Activated CD4-positive, alpha-beta T cell treated with anti-CD3 and anti-CD28 coated beads, Interleukin-2, amount 50 U/mL, for 16 hours (primary cell): ENCODE measurements at places on chromosomes 1 and 21.

GRCh38 chr1:35436078-35436477, 121.1 kb downstream of the KIAA0319L start:
- DNase-seq = no peak

DNA sequence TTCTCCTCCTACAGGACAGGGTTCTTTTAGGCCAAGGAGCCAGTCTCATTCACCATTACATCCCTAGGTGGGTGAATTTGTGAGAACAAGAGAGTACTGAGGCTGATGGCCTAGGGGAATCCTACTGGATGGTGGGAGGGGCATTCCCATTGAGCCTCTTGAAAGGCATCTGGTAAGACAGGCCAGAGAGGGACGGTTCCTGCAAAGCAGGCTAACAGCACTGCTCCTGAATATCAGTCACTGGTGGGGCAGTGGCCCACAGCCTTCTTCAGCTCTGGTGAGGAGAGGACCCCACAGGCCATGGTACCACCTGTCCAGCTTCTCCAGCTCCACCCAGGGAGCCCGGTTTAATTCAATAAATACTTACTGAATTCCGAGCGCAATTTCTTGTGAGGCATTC, 125.9 kb upstream of the EDN2 start:
- no peak for DNase-seq

- DNase-seq = no peak
Observed at GRCh38 chr1:63843884-63844283, 70.1 kb downstream of the ROR1 start.

- no peak for DNase-seq
Observed at GRCh38 chr1:168260393-168260792, 20.3 kb upstream of the TBX19 start.

- DNase-seq = no peak
Observed at GRCh38 chr1:166184897-166185296, 18.1 kb upstream of the FAM78B start.

DNA sequence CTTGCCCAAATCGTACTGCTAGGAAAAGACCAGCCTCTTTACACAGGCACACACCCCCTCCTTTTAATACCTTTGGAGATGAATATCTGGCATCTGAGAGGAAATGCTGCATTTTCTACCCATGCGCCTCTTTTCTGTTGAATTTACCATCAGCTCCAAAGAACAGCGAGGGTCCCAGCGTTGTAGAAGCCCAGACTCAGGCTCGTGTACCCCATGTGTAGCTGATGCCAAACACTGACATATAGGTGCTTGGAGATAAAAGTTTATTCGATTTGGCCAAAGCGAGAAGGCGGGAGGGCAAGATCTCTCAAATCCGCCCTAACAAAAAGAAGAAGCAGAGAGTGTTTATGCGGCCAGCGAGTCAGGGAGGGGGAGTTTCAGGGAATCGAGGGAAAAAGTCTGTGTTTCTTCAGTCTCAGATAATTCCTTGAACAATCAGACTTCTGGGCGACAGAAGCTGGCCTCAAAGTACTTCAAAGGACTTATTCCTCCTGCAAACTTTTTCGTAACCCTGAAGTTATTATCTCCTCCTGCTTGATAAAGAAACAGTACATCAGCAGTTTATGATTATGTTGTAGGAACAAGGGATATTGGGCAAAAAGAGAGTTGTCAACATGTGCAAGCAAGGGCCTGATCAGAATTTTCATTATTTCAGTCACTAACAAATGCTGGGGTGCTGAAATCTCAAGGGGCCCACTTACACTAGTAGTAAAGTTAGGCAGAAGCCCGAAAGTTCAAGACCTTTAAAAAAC, 642 bp upstream of the CREG1 start:
- DNase-seq = no peak

- DNase-seq = no peak
Observed at GRCh38 chr21:45014747-45015468, 59.5 kb upstream of the ADARB1 start.

GRCh38 chr1:9009438-9010370, 16.5 kb downstream of the SLC2A7 start:
- peak; percentile 20 for DNase-seq

DNA sequence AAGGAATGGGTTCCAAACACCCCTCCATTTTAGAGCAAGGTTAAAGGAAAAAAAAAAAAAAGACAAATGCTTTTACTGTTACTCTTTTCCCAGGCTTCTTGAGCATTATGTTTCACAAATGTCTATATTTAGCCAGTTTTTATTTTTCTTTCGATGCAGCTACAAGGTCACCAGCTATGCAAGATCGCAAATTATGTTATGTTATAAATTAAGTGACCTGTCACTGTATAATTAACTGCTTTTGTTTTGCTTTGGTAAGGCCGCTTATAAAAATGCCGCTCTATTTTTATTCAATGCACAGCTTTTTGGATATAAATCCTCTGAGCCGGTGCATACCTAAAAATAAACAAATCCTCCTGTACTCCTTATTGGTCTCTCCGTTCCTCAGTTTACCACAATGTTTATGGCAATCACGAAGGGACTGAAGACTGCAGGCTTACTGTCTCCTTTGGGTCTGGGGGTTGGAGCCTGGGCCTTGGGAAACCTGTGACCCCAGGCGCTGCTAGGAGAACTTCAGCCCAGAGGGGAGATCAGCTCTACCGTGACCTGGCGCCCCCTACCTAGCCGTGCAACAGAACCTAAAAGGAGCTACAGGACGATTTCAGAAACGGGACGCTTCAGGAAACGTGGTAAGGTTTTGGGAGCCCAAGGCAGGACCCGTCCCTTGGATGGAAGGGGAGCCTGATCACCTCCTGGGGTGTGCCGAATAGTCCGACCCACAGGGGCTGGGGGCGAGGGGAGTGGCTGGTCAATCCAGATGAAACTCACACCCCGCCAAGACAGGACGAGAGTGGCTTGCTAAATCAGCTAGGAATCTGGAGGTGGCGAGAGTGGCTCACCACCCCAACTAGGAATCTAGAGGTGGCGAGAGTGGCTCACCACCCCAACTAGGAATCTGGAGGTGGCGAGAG, 101.2 kb upstream of the CD55 start:
- no peak for DNase-seq

DNA sequence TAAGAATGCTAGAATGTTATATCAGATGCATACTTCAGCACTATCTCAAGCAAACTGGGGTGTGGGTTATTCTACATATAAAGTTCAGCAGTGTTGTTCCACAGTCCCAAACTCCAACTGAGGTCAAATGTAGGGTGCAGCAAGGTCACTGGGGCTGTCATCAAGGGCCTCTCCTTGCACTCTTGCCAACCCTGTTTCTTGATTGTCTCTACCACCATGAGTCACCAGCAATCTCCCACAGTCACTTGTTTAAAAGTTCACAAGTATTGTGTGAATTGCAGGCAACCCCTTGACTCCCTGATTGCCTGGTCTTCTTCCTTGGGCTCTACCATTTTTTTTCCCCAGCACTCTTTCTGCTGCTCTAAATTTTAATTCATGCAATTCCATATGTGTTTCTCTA, 10.6 kb downstream of the METTL18 start:
- no peak for DNase-seq

GRCh38 chr1:52365071-52365745, 797 bp downstream of the CC2D1B start:
- peak; percentile 31 for DNase-seq

- no peak for DNase-seq
Observed at GRCh38 chr1:114181356-114181755, 27.7 kb upstream of the SYT6 start.

DNA sequence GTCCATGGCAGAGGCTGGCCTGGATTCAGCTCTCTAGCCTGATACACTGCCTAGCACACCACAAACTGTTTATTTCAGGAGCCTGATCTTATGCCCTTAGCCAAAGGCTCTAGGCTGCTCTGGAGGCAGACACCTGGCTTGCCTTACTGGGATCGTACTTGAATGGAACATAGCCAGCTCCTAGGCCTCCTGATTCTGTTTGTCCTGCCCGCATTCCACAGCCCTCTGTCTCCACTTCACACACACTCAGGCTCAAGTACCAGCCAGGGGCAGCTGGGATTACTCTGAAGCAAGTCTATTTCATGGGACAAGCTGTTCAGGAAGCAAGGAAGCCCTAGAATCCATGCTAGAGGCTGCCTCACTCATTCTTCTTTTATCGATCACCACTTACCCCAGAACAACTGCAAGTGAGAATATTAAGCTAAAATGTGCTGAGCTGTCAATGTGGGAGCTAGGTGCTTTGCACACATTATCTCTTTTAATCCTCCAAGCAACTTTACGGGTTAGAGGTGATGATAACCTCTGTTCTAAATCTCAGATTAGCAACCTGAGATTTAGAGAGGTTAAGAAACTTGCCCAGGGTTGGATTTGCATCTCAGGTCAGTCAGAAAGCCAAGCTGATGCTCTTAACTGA, 31.1 kb upstream of the CYP4B1 start:
- no peak for DNase-seq

GRCh38 chr1:196181594-196181878, 426.7 kb downstream of the KCNT2 start:
- no peak for DNase-seq

DNA sequence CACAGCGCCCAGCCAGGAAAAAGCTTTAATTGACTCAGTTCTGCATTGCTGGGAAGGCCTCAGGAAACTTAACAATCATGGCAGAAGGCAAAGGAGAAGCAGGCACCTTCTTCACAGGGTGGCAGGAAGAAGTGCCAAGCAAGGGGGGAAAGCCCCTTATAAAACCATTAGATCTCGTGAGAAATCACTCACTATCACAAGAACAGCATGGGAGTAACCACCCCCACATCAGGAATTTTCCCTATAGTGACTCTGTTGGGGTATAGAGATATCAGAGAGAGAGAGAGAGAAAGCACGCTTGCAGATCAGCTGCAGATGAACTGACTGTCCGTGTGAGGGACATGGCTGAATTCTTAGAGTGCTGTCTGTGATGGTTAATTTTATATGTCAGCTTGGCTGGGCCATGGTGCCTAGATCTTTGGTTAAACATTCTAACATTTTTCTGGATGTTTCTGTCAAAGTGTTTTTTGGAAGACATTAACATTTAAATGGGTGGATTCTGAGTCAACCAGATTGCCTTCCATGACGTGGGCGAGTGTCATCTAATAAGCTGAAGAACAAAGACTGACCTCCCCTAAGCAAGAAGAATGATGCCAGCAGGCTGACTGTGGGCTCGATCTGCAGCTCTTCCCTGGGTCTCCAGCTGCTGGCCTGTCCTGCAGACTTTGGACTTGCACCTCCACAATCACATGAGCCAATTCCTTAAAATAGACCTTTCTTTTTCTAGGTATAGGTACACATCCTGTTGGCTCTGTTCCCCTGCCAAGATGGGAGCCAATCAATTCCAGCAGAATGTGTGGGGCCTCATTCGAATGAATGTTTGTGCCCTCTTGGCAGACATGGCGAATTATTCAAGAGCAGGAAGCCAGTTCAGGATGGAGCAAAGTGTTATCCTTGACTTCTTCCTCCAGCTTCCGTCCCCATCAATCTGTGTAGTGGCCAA, 21.4 kb upstream of the CPT2 start:
- DNase-seq = no peak
